ENCODE measurements at places on chromosomes 5 and 9.

DNA sequence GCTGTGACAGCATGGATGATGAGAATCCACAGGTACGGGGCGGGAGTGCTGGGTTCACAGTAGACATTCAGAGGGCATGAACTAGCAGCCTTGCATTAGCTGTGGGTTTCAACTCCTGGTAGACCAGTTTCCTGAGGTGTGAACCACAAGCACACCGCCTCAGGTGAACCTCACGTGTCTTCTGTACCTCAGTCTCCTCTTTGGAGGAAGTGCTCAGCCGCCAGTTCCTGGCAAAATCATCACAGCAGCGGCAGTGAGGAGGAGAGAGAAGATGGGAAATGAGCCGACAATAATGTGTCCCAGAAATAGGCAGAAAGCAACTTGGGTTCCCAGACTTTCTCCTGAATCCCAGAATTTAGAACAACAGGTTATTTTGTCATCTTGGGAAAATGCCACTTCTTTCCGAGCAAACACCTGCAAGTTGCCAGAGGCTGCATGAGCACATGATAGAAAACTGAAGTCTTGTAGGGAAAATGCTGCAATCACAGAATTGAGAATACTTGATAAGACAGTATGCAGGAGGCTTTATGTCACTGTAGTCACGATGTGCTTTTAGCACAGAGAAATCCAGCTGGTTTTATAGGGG lies 258.5 kb downstream of the AOPEP start:
- DNase-seq = no peak

DNA sequence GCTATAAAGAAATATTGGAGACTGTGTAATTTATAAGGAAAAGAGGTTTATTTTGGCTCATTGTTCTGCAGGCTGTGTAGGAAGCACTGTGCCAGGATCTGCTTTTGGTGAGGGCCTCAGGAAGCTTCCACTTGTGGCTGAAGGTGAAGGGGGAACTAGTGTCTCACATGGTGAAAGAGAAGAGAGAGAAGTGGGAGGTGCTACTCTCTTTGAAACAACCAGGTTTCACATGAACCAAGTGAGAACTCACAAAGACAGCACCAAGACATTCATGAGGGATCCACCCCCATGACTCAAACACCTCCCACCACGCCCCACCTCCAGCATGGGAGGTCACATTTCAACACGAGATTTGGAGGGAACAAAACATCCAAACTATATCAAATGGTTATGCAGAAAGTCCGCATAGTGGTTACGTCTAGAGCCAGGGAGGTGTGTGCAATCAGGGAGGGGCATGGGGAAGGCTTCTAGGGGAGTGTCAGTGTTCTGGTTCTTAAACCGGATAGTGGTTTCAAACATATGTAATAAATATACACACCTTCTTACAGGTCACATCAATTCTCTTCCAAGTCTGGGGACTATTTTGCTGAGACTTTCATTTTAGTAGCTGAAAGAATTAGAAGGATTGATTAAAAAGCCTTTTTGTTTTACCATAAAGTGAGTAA lies 113.0 kb downstream of the TRIO start:
- no peak for DNase-seq

- DNase-seq = no peak
Observed at GRCh38 chr9:116459576-116459975, 227.5 kb upstream of the TRIM32 start.

- no peak for DNase-seq
Observed at GRCh38 chr9:114729706-114730105, 47.7 kb upstream of the TEX48 start.

DNA sequence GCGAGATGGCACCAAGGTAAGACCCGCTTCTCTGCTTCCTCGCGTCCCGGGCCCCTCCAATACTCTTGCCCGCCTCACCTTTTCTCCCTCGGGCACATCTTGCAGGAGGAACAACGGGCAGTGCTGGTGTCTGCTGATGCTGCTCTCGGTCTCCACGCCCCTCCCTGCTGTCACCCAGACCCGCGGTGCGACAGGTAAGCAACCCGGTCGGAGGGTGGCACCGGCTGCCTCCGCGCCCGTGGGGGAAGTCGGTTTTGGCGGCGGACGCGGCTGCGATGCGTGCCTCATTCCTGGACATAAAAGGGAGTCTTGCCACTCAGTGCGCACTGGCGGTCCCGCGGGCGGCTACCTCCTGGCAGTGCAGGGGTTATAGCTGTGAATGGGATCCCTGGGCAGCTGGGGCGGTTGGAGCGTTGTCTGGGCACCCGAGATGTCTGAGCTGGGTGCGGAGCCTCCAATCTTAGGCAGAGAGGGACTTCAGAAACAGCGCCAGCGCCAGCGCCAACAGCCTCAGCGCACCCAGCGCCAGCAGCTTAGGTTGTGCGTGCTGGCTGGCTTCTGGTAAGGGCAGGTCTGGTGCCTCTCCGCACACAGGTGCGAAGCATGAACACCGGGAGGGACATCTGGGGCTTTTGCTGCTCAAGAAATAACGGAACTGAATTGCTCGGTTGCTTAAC lies 488 bp downstream of the COL15A1 start:
- peak; percentile 24 for DNase-seq

- DNase-seq = no peak
Observed at GRCh38 chr5:98933445-98934072, 4.8 kb upstream of the CHD1 start.

- no peak for DNase-seq
Observed at GRCh38 chr5:54844905-54845566, 140.4 kb downstream of the ESM1 start.

GRCh38 chr5:32840606-32841005 lies 129.5 kb downstream of the NPR3 start:
- DNase-seq = no peak

DNA sequence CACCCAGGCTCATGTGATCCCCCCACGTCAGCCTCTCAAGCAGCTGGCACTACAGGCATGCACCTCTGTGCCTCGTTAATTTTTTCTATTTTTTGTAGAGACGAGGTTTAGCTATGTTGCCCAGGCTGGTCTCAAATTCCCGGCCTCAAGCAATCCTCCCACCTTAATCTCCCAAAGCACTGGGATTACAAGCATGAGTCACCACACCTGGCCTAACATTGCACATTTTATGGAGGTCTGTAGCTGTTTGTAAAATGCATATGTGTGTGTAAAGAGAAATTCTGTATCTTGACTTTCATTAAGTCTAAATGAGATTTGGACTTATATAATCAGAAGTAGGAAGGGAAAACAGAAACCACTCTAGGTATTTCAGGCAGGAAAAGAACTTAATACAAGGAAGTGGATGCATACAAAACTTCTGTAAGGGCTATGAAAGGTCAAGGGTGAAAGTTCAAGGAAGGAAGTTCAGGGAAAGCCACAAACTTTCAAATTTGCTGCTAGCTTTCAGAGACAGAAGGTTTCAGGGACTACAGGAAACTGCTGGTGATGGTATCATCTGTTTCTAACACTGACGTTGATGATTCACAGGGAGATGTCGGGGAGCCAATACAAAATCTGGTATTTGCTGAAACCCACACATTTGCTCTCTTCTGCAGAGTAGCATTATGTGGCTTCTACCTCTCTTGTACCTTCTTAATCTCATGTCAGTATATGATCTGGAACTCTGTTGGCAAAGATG lies 209.4 kb downstream of the PIK3R1 start:
- no peak for DNase-seq

- DNase-seq = no peak
Observed at GRCh38 chr5:136174021-136174659, 18.8 kb downstream of the SMIM32 start.

DNA sequence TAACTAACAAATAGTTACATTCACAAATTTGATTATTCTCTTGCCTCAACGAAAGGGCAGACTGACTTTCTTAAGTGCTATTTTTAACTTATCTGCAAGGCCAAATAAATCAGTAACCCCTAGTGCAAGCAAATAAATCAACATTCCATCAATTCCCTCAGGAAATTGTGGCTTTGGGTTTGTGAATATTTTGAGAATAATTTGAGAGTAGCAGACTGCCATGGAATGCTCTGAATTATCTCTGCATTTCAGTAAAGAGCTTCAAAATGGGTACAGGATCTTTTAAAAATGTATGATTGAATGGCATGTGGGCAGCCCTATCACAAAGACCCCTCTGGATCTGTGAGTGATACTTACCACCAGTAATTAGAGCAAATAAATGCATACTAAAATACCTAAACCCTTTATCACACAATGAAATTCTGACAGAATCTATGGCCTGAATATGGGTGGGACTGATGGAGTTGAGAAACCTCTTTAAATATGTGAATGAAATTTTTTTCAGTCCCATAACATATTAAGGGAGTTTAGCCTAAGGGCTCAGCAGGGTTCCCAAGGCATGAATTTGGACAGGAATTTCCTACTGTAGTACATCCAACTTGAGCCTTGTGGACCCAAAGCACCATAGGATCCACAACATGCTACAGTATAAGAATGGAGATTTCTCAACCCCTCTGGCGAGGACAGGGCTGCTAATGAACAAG lies 92.5 kb upstream of the ITGA2 start:
- no peak for DNase-seq

DNA sequence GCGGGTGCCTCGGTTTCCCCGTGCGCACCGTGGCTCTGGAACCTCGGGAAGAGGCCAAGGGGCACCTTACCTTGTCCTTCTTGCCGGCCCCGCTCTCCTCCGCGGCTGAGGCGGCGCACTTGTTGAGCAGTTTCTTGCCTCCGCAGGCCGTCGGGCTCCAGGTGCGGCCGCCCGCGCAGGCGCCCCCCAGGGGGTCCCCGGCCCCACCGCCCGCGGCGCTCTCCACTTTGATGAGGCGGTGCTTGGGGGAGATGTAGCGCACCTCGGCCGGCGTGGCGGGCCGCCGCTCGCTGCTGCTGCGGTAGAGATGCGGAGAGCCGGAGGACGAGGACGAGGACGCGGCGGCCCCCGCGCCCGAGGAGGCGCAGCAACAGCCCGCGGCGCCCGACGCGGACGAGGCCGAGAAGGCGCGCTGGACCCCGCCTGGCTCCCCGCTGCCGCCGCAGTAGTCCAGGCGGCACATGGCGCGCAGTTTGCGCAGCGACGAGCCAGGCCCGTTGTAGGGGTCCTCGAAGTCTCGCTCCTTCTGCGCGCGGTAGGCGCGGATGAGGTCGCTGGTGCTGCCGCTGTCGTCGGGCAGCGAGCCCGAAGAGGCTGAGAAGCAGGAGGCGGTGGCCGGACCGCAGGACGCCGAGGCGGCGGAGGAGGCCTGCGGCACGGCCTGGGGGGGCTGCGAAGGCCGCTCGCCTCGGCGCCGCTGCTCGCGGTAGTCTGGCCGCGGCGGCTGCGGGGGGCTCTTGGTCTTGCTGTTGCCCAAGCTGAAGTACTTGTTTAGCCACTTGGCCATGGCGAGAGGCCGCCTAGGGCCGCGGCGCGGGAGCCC lies 957 bp downstream of the SHB start:
- DNase-seq = peak; percentile 26

GRCh38 chr9:83472221-83472665 lies 66.0 kb downstream of the FRMD3 start:
- no peak for DNase-seq

DNA sequence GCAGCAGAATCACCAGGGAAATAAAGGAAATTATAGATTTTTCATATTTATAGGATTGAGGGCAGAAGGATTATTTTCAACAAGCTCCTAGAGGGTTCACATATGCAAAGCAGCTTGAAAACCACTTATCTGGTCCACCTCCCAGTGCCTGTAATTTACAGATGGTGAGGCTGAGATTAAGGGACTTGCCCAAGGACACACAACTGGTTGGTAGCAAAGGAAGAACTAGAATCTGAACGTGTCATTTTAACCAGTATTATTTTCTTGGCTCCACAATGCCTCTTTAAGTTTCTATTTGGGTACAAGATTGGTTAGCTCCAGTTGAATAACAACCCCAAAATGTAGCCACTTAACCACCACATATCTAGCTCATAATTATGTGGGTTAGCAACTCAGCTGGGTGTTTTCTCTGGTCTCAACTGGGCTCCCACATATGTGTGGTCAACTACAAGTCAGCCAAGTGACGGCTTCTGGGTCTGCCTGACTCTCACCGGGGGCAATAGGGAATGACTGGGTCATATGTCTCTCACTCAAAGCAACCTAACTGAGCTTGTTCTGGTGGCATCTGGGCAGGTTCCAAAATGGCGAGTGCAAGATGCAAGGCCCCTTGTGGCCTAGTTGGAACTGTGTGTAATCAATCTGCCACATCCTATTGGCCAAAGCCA lies 127.7 kb downstream of the ZDHHC21 start:
- no peak for DNase-seq
